CD4-positive, alpha-beta T cell treated with Interleukin-1 beta for 1 hour (primary cell): ENCODE measurements at places on chromosomes 2 and 18.
A peak's percentile ranks its signal among the peaks of the same experiment; 100 is the strongest.

GRCh38 chr2:37619959-37620300 lies 51.5 kb downstream of the CDC42EP3 start:
- DNase-seq, result no peak

- DNase-seq, result no peak
Observed at GRCh38 chr2:132607426-132608090, 62.4 kb downstream of the LYPD1 start.

GRCh38 chr2:43302961-43303494 lies 76.6 kb upstream of the ZFP36L2 start:
- no peak for DNase-seq

GRCh38 chr2:166334805-166335204 lies 40.9 kb downstream of the SCN9A start:
- DNase-seq, result no peak

DNA sequence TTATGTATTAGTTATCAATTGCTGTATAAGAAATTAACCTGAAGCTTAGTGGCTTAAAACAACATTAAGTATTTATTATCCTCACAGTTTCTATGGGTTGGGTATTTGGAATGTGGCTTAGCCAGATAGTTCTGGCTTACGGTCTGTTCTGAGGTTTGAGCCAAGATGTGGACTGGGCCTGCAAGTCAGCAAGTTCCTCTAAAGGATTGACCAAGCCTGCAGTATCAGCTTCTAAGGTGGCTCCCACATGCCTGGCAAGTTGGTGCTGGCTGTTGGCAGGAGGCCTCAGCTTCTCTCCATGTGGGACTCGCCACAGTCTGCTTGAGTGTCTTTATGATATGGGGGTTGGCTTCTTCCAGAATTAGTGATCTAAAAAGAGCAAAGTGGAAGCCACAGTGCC lies 45.0 kb upstream of the TCF4 start:
- DNase-seq, result no peak

DNA sequence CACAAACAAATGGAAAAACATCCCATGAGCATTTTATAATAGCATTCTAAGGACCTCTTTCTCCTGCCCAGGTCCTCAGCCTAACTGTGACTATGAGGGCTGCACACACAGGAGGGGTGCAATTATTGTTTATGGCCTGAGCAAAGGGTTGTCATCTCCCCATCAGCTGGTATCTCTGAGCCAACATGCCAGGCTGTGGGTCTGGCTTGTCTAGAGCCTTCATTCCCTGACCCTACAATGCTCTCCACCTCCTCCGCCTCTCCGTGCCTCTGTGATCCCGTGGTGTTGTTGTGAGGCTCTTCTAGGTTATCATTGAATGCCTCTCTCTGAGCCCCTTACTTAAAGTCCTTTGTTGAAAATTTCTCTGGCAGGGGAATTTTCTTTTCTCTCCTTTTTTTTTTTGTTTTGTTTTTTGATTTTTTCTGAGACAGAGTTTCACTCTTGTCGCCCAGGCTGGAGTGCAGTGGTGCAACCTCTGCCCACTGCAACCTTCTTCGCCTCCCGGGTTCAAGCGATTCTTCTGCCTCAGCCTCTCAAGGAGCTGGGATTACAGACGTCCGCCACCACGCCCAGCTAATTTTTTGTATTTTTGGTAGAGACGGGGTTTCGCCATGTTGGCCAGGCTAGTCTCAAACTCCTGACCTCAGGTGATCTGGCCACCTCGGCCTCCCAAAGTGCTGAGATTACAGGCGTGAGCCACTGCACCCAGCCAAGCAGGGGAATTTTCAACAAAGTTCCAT lies 126.4 kb downstream of the SMAD7 start:
- DNase-seq, result no peak

GRCh38 chr2:27852691-27853090 lies 37.5 kb downstream of the RBKS start:
- no peak for DNase-seq

DNA sequence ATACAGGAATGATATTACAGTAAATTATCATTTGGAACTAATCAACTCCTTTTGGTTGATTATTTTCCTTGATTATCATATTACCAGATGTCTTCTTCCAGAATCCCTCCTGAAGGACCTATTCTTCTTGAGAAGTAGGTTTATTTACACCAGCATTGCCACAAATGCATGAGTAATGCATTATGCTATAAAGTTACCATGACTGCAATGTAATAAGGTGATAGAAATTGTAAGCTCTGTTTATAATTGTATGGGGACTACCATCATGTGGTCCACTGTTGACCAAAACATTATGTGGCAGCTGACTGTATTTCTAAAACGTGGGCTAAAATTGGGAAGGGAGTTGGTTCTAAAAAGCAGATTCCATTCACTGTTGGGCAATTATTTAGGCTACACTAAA lies 602.2 kb downstream of the NYAP2 start:
- DNase-seq, result no peak

- no peak for DNase-seq
Observed at GRCh38 chr2:159513745-159514144, 102.6 kb downstream of the BAZ2B start.

GRCh38 chr2:144798034-144798433 lies 278.1 kb upstream of the ZEB2 start:
- no peak for DNase-seq

- no peak for DNase-seq
Observed at GRCh38 chr18:27184115-27185024, 738 bp downstream of the CHST9 start.

DNA sequence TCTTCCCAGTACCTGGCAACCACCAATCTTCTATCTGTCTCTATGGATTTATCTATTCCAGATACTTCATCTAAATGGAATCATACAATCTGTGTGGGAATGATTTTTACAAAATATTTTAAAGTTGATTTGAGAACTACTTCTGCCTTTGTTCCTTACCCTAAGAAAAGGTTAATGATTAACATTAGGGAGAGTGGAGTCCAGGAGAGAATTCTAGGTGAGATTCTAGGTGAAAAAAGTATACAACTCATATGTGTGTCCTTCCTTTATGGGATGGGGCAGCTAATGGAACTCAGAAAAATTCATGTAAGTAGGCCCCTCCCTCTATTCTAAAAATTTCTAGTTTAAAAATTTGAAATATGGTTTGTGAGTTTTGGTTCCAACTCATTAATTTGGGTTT lies 35.9 kb upstream of the WDSUB1 start:
- DNase-seq, result no peak

DNA sequence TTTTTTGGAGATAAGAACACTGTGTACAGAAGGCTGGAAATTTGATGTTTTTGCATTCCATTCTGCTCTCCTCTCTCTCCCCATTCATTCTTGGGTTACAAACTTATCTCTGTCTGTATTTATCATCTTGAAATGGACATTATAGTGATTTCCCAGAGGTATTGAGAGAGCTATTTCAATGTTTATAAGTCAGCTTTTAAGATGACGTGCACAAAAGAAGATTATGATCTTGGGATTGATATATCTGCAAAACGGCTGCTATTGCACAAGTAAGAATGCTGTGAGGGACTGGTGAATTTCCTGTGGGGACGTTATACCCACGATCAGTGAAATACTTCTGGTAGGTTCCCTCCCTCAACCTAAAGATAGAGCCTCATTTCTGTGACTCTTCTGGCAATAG lies 61.0 kb upstream of the DTNA start:
- DNase-seq, result no peak

DNA sequence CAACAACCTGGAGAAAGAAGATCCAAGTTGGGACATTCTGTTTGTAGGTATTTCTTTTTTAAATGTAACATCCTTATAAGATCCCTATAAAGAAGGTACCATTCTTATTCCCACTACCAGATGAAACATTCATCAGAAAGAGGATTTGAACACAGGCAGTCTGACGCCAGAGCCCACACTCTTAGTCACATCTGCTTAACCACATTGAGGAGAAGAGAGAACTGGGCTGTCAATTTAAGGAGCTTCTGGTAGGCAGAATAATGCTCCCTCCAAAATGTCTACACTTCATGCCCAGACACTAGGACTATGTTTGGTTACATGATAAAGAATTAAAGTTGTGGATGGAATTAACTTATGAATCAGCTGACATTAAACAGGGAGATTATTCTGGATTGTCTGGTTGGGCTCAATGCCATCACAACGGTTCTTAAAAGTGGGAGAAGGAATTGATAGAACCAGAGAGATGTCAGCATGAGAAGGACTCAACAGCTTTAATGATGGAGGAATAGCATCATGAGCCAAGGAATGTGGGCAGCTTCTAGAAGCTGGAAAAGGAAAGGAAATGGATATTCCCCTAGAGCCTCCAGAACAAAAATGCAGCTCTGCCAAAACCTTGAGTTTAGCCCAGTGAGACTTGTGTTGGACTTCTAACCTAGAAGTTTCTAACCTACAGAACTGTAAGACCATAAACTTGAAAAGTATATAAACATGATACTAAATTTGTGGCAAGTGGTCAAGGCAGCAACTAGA lies 82.2 kb downstream of the KLF7 start:
- no peak for DNase-seq

DNA sequence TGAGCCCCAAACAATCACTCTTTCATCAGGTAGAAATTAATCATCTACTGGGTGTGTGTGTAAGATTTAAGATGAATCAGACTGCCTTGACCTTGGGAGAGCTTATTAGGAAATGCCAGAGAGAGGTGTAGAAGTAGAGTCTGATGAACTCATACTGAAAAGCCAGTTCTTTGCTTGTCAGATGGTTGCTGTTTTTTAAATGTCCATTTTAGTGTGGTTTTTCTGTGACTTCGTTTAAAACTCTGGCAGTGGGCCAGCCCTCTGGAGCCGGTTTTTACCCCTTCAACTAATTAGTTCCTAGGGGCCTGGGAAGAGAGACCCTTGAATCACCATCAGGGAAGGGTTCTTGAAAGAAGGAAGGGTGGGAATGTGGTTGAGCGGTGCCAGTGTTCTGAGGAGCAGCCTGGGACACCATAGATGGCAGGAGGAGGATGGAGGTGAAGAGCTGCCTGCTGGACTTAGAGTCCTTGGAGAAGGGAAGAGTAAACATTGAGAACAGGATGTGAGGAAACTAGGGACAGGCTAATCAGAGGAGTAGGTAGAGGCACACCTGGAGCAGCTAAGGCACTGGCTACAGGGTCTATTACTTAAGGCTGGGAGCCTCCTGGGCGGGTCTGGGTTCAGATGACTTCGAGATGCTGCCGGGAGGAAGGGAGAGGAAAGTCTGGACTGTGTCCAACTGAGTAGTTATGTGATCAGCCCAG lies 66.1 kb downstream of the LRRFIP1 start:
- peak; percentile 49 for DNase-seq

DNA sequence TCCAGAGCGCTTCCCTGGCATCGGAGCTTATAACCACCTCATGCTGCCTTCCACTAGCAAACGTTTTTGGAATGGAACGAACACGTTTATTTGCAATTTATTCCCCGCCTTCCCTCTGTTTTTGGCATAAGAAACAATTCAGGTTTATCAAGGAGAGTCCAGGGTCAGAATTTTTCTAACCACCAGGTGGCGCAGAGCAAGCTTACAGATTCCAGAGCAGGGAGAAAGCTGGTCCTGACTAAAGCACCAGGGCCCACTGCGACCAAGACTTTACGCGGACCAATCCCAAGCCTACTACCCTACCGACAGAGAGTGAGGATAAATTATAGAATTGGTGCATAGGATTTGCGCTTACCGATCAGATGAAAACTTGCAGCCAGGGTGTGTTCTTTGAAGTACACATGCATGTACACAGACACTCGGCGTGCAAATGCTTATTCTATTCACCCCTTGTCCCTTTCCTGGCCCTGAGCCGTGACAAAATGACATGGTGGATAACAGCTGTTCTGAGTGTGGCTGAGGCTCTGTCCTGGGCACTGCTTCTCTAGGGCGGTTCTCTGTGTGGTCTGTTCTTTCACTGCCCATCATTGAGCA lies 34.7 kb downstream of the NAPG start:
- peak; percentile 51 for DNase-seq

DNA sequence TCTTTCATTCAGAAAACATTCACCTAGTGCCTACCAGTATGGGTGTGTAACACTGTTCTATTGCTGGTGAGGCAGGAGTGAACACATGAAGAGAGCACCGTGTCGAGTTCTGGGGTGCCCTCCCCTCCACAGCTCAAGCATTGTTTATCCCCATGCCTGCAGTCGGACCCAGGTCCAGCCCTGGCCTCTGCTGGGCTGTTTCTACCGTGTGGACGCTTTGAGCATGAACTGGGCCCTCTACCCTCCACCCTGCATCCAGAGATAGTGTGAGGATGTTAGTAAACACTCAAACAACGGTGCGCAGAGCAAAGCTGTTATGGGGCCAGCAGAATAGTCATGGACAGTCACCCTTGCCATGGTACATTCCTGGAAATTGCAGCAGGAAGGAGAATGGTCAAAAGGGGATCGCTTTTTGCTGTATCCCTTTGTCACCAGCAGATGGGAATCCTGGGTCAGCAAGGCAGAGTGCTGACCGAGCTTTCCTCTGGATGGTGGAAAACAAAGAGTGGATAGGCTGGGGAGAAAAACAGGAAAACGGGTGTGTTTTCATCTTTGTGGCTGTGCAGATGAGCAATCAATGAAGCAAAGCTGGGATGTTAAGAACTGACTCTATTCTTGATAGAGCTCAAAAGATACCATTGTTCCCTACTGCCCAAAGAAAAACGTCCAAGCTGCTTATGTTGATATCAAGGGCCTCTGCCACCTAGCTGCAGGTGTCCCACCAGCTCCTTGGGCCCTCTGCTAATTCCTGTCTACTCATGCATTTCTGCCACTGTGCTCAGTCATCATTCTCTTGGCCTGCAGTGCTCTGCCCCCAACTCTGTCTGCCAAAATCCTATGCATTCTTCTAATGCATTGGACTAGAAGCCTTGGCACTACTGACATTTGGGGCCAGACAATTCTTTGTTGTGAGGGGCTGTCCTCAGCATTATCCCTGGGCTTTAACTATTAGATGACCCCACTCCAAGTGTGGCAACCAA lies 38.7 kb downstream of the REEP1 start:
- no peak for DNase-seq

GRCh38 chr2:240846873-240847595 lies 21.6 kb upstream of the AGXT start:
- no peak for DNase-seq

DNA sequence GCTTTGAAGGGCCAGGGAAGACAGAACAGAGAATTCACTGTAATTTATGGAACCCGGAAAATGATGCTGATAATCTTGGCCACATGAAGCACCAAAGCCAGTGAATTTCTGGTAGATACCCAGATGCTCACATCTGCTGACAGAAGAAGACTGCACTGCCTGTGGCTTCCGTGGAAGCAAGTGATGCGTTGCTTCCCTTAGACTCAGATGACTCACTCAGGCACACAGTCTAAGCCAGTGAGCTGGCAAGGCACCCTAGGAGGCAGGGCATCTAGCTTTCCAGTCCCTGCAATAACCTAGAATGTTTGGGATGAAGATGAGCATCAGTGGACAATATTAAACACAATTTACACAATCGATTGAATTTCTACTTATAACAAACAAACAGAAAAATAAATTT lies 284.7 kb downstream of the CMPK2 start:
- DNase-seq, result no peak

DNA sequence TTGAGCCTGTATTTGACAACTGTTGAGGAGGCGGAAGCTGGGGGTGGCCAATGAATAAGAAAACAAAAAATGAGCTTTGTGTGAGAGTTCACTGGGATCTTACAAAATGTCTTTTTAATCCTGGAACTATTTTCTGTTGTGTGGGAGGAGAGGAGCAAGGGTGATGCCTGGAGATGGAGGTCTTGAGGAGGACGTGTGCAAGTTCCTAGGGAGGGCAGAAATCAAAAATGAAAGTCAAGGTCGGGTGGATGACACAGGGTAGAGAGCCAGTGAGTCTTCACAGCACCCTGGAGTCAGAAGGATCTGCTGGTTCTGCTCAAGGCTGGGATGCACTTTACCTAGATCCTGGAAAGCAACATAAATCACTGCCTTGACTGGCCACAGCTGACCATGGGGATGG lies 180.3 kb upstream of the PKDCC start:
- no peak for DNase-seq
